ENCODE measurements at places on chromosomes 5 and 9.

DNA sequence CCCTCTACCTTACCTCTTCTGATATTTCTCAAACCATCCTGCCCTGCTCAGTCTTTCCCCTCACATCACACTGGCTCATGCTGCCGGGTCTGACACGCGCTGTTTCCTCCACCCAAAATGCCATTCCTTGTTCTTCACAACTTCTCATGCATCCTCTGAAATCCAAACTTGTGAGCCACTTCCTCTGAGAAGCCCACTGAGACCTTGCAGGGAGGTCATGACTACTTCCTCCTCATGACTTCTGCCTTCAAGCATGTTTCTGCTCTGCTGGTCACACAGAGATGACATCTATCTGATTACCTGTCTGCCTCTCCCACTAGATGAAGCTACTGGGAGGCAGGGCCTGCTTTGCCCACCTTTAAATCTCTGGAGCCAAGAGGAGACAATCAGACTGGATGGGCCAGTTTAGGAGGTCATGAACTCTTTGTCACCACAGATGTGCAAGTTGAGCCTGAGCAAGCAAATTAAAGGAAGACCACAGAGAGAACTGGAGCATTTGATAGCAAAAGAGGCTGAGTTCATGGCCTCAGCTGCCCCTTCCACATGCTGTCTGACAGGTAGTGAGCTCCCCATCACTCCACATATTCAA is 119.8 kb upstream of the TBC1D2 start:
- no peak for DNase-seq

- DNase-seq, result no peak
Measured at GRCh38 chr5:125874057-125874456, 549.2 kb upstream of the GRAMD2B start.

GRCh38 chr5:144462577-144462976 is 291.9 kb downstream of the KCTD16 start:
- DNase-seq, result no peak

- no peak for DNase-seq
Measured at GRCh38 chr5:105730982-105731381, 1939.8 kb downstream of the EFNA5 start.

DNA sequence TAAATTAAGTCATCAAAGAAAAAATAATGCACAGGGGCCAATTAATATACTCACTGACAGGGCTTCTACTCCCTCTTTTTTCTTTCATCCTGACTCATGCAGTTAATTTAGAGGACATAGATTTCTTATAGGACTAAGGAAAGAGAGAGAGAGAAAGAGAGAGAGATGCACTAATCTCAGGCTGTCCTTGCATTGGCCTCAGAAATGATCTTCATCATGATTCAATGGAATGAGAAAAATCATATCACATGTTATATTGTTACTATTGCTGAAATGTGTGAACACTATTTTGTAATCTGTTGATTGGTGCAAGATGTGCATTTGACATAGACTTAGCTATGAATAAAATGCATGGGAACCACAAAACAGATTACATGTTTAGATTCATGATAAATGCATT is 608.3 kb upstream of the NUDT12 start:
- DNase-seq, result no peak

- DNase-seq, result no peak
Measured at GRCh38 chr9:19555214-19555613, 146.4 kb downstream of the ACER2 start.

- DNase-seq, result no peak
Measured at GRCh38 chr5:178069909-178070308, 43.4 kb upstream of the N4BP3 start.

GRCh38 chr5:107284822-107285525 is 385.8 kb downstream of the EFNA5 start:
- no peak for DNase-seq

GRCh38 chr9:83034026-83034425 is 28.9 kb downstream of the RASEF start:
- no peak for DNase-seq

DNA sequence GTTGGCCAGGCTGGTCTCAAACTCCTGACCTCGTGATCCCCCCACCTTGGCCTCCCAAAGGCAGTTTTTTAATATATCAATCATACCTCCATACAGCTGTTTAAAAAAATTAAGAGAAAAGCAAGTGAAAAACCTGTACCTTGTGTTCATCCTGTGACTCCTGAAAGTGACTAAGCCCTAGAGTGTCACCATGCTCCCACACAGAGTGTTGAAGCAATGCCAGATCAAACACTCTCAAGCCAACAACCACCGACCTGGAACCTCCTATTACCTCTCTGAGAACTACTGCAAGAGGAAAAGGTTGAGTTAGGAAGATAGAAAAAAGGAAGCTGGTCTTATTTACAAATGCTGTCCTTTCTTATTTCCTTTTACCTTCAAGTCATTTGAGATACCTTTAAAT is 123.5 kb downstream of the RASEF start:
- no peak for DNase-seq

DNA sequence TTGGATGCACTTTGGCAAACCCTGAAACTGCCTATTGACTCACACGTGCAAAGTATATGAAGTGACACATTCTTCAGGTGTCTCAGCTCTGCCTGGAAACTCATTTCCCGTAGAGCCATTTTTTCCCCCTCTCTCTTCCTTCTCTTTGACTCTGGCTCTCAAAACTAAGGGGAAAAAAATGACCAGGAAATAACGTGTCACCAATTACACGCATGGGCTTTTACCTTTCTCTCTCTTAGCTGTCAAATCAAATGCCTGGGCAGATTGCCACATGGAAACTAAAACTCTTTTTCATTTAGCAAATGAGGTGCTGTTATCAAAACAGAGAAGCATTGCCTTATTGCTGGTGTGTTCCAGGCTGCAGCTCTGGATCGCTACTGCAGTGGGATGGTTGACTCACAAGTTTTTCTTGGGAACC is 18.3 kb upstream of the IFNK start:
- no peak for DNase-seq

DNA sequence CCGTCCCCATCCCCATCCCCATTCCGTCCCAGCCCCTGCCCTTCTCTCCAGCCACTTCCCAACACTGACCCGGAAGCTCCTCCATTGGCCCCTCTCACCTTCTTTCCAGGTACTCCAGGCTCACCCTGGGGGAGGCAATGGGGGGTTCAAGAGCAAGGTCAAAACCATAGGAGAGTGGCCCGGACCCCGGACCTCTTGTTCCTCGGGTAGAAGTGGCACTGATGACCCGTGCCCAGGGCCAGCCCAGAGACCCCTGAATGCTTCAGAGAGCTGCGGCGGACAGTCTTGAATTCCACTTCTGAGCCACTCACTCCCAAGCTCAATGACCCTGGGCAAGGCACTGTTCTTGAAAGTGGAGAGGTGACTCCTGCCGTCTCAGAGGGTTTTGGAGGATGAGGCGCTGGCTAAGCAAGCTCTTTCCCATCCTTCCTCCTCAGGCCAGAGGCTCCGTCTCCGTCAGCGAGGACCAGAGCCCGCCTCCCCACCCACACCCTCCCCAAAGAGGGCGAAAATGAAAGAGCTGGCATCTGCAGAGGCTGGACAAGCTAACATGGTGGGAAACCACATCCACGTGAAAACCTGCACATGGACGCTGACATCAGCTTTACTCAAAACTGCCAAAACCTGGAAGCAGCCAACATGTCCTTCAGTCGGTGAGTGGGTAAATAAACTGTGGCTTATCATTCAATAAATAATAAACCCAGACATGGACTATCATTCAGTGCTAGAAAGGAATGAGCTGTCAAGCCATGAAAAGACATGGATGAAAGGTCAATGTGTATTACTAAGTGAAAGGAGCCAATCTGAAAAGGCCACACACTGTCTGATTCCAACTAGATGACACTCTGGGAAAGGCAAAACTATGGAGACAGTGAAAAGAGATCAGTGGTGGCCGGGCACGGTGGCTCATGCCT is 27.3 kb upstream of the PHYKPL start:
- no peak for DNase-seq

GRCh38 chr5:109354761-109355160 is 55.0 kb downstream of the PJA2 start:
- no peak for DNase-seq

GRCh38 chr5:89471115-89471514 is 588.1 kb upstream of the MEF2C start:
- no peak for DNase-seq

- DNase-seq, result peak; percentile 51
Measured at GRCh38 chr9:33287087-33287490, 3.2 kb upstream of the NFX1 start.

GRCh38 chr9:71858812-71859211 is 52.2 kb downstream of the ABHD17B start:
- DNase-seq, result no peak

DNA sequence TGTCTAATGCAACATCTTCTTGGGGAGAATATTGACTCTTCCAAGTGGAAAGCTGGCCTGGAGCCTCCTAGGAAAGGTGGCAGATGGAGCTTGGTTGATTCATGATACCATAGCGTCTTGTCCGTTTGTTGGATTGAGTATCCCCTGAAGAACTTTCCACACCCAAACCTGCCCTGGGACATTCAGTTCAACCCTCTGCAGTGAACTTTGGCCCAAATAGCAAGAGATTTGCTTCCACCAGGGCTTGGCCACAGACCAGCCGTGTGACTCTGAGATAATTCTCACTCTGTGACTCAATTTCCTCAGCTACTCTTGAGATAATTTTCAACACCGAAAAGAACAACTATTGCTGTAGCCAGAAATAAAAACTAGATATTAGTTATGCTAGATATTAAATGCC is 108.0 kb upstream of the RAD23B start:
- DNase-seq, result no peak

DNA sequence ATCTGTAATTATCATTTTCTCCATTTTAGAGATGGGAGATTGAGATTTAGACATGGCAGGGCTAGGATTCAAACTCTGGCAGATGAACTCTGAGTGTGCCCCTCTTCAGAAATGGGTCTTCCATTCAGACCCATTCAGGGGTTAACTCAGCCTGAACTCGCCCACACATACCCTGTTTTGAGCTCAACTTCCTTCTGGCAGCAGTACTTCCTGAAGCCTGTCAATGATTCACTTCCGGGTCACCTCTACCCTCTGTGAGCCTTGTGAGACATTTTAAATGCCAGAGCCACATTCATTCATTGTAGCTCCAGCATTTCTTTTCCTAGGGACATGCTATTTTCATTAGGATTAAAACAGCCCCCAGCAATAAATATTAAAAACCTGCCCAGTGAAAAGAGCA is 209.3 kb upstream of the SLC24A2 start:
- no peak for DNase-seq

DNA sequence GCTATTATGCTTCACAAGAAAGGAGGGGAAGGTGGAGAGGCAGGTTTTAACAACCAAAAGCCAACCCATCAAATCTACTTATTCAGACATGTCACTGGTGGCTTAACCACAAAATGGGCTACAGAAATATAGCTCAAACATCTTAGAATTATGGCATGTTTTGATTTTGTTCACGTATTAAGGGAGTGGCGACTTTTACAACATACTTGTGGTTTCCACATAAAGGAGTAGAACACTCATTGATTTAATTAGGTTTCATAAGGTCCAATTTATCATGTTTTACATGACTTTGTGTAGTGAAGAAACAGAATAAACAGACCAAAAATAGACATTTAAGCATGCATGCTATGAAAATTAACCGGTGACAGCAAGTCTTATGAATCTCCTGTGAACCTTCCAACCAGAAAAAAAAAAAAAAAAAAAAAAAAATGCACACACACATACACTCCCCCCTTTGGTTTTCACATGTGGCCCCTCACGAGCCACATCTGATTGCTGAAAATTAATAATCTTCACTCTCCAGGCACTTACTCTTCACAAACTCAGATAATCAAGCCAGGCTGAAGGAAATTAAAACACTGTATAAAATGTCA is 5.4 kb downstream of the ZNF608 start:
- DNase-seq, result no peak

GRCh38 chr5:66326276-66326675 is 182.2 kb downstream of the SREK1 start:
- DNase-seq, result no peak

- DNase-seq, result no peak
Measured at GRCh38 chr5:98187945-98188344, 585.5 kb upstream of the RGMB start.

DNA sequence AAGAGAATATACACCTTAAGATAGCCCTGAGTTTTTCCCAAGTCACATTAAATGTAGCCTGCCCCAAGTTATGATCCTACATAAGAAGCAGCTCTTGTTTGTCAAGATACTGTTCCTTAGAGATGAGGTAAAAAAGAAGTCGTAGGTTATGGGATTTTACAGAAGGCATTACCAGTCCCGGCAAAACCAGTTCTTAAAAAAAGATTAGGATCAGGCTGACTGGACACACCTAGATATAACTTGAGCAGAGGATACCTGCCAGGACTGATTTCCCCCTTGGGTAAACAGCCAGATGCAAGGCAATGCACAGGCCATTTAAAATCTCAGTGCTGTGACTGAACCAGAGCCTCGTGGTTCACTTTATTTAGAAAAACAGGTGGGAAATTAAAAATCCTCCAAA is 14.1 kb upstream of the SEMA5A start:
- no peak for DNase-seq

DNA sequence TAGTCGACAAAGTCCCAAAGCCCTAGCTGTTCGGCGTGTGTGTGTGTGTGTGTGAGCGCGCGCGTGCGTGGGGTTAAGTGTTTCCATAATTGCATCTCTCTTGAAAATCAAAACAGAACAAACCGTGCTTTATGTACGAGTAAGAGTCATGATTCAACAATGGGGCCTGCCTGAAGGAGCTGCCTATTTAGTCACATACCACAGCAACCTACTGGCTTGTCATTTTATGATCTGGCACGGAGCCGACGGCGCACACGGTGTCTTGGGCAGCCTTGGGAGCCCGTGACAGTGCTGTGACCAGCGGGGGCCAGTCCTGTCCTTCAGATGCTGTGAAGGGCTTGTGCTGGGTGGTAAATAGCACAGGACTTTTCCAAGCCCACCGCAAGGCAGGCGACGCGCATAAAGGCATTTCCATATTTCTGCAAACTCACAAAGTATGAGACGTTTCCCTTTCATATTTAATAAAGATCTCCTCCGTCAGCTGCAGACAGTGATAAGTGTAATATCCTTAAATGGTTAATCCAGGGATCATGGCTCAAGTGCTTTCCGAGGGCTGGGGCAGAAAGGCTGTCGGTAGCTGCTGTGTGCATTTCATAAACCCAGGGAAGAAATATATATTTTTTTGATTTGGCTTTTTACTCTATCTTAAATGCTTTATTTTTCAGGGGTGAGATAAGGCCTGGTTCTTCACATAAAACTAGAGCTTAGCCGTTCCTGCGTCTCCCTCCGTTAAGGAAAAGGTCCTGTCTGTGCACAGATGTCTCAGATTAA is 270.2 kb upstream of the IRX1 start:
- no peak for DNase-seq

DNA sequence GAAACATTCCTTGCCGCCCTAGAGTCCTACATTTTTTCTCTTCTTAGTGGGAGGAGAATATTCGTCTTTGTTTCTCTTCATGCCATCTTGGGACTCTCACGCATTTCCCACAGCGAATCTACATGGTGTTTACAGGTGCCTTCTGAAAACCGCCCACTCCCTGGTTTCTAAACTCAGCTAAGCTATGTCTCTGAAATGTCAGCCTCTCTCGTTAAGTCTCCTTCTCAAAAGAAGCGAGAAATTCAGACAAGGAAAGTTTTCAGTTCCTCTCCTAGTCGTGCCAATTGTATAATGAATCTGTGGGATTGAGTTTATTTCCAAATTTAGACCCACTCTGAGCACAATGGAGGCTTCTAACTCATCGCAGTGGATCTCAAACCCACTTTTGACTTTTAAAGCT is 186.8 kb upstream of the NFIB start:
- DNase-seq, result no peak

GRCh38 chr5:172940268-172941066 is 18.8 kb upstream of the RPL26L1 start:
- DNase-seq, result no peak

GRCh38 chr5:31855134-31856040 is 216.5 kb downstream of the PDZD2 start:
- DNase-seq, result peak; percentile 32

GRCh38 chr5:139113892-139114291 is 84.3 kb downstream of the SIL1 start:
- no peak for DNase-seq
